CD4-positive, alpha-beta T cell treated with Interleukin-2 at 100 ng/mL for 4 hours (primary cell): ENCODE measurements at places on chromosomes 4 and X.
A peak's percentile ranks its signal among the peaks of the same experiment; 100 is the strongest.

- DNase-seq: no peak
Measured at GRCh38 chr4:150952167-150952845, 62.8 kb downstream of the LRBA start.

- DNase-seq: no peak
Measured at GRCh38 chr4:182818926-182819730, 98.1 kb downstream of the DCTD start.

GRCh38 chr4:138184886-138185285 is 57.3 kb downstream of the SLC7A11 start:
- no peak for DNase-seq

DNA sequence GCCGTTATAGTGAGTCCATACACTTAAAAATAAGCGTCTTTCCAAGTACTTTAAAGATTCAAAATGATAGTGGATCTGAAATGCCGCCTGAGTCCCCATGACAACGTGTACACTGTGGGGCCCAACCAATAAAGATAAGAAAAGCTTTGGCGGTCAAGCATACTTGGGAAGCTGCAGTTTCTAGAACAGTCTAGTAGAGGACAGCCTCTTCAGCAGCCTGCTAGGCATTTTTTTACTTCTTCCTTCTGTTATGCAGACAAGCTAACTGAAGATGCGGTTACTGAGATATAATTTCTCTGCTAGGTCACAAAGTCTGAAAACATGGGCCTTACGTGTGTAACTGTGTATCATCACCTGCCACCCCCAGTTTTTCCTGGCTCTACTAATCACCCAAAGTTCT is 402 bp upstream of the UPRT start:
- DNase-seq: no peak

DNA sequence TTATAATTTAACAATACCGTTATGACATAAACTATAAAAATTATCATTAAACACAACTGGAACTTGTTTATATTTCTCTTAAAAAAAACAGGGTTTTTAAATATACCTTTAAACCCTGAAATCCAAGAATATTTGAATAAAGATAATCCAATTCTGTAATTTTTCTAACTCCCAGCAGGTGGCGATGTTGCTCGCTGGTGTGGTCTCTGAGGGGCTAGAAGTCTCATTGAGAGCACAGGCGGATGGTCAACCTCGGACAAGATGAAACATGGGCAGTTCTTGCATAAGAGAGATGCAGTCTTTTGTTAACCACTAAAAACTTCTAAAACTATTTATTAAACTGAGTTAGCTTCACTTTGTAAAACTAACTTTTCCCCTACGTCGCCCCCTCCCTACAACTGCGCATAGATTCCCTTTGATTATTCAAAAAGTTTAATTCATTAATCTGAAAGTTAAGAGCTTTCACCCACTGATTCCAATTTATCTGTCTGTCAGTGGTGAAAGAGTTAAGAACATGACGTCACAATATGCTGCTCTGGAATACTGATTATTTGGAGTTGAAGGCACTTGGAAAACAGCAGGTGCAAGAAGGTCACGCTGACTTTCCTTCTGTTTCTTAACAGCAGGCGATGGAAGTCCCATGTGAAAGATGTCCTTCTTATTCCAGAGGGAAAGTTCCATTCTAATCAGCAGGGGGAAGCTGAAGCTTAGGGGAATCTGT is 29.5 kb downstream of the DMP1 start:
- peak; percentile 15 for DNase-seq

GRCh38 chrX:41922431-41923151 is 763 bp downstream of the CASK start:
- no peak for DNase-seq

DNA sequence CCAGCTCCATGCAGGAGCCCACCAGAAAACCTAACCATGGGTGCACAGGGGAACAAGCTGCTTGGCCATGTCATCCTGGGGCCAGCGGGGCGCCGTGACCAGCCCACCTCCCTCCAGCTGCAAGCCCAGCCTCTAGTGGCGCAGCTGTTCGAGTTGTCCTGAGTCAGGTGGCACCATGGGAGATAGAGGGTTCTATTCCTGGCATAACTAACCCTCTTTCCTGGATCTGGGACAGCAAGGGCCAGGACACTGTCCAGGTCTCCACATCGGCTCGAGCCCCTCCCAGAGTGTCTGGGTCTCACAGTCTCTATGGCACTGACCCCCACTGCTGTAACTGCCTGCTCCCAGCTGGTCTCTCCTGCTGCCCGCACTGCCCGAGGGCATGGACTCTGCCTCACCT is 16.7 kb downstream of the ABLIM2 start:
- no peak for DNase-seq

- no peak for DNase-seq
Measured at GRCh38 chr4:79088946-79089691, 149.9 kb upstream of the PAQR3 start.

- no peak for DNase-seq
Measured at GRCh38 chr4:2059046-2059725, at the start of gene NAT8L. TSS of gene NAT8L (plus strand) at chr4:2059327. CDS start at chr4:2059512, 185 bp downstream.

DNA sequence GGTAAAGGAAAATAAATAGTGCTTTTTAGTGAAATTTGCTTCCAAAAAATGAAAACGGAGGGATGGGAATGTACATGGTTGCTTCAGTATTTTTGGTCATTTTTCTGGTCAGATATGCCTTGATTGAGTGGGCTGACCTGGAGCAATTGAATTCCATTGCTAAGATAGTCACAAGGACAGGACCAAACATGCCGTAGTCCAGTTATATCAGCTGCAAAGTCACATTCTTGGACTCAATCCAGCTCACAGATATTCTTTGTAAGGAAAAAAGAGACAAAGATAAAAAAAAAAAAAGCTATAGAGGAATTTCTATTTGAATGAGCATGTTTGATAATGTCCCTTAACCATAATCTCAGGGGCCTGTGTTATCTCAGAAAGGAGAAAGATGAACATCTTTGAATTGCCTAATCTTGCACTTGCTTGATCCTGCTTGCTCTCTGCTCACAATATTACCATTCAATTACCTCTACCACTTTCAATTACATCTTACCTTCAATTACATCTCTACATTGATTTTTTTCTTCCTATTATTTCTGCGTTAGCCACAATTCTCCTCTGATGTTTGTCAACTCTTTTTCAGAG is 75.4 kb upstream of the PACRGL start:
- DNase-seq: no peak

DNA sequence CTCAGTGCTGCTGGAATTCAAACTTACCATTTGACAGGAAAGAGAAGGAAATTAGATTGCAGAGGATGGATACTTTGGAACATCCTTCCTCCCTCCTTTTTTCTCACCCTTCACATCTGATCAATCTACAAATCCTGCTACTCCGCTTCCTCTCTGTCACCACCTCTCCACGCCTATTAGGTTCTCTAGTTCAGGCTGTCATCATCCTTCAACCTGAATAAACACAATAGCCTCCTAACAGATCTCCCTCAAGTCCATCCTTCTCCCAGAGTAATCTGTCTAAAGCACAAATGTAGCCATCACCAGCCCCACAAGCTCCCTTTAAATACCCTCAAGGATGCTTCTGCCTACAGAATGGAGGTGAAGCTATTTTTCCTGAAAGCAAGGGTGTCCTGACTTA is 20.0 kb upstream of the SLAIN2 start:
- no peak for DNase-seq

DNA sequence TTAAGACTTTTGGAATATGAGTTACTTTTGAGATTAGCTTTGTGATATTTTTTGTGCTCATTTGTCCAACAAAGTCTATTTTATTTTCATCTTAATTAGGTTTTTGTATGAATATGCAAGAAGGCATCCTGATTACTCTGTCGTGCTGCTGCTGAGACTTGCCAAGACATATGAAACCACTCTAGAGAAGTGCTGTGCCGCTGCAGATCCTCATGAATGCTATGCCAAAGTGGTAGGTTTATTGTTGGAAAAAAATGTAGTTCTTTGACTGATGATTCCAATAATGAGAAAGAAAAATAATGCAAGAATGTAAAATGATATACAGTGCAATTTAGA is 10.8 kb downstream of the ALB start:
- DNase-seq: no peak

DNA sequence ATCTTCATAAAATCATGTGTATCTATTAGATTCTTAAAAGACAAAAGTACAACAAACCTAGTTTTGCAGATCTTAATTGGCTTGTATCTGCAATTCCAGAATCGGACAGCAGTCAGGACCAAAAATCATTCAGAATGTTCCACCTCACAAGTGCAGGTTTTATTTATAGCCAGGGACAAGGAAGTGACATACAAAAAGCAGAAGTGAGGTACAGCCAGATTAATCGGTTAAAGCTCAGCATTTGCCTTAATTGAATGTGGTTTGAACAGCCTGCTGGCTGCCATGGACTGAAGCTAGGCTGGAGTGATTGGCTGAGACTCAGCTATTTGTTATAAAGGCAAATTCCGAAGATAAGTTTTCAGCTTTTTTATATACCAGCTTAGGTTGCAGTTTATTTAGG is 932.6 kb downstream of the C4orf33 start:
- no peak for DNase-seq

DNA sequence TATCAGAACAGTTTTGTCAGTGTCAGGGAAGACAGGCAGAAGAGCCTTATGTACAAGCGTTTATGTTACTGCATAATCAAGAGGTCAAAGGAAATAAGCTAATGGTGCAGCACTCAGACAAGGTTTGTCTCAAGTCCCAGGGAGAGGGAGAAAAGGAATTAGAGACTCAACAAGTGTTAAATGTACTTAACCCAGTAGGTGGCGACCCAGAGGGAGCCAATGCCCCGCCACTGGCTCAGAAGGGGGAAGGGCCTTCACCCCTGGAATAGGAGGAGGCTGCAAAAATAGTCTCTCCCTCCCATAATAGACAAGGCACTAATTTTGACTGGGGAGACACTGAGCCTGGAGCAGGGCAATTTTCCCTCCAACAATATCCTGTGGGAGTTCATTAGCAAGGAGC is 14.1 kb upstream of the PAPSS1 start:
- DNase-seq: no peak

- DNase-seq: no peak
Measured at GRCh38 chr4:99991741-99992140, 41.7 kb upstream of the H2AZ1 start.

- DNase-seq: no peak
Measured at GRCh38 chr4:47746122-47746521, 91.7 kb downstream of the CORIN start.

GRCh38 chrX:103586314-103586646 is 965 bp downstream of the TCEAL4 start:
- DNase-seq: no peak

DNA sequence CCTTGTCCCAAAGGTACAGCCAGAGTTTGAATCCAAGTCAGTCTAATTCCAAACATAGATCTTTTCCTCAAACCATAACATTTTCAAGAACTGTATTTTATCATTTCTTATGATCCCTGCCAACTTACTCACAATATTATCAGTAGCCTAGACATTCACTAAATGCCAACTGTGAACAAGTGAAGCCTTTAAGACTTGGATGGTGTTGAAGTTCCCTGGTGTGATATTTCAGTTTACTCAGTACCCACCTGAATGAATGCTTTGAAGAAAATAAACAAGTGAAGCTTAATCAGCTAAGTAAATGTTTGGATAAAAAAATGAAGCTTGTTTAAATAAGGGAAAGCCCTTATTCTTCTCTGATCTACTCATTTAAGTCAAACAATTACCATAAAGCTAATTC is 1028.3 kb downstream of the DMD start:
- DNase-seq: no peak

- DNase-seq: no peak
Measured at GRCh38 chr4:144666539-144667175, 20.7 kb downstream of the HHIP start.
